ELR (cell line): ENCODE measurements at places on chromosomes 16 and 17.

DNA sequence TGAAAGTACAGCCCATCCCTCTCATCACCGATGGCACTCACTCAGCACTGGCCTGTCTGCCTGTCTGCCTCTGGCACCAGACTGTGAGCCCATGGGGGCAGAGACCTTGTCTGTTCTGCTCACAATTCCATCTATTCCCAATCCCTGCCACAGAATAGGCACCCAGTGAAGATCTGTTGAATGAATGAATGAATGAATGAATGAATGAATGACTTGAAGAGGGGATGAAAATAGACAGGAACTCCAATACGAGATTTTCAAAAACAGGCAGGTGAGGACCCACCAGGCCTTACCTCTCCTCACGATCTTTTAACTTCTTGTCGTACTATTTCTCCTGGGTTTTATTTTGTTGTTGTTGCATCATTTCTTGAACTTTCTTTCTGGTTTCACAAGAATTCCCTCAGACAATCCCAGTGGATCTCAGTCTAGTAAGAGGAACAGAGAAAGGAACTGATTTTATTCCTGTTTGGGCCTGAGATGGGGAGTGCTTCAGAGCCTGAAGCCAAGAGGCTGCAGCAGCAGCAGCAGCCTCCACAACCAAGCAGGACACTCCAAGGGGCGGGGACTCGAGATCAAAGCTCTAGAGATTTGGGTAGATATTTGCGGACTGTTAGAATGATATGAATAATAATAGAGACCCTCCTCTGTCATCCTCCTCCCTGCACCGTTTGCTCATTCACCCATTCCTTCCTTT is 17.7 kb downstream of the KRT9 start:
- DNase-seq, result no peak

DNA sequence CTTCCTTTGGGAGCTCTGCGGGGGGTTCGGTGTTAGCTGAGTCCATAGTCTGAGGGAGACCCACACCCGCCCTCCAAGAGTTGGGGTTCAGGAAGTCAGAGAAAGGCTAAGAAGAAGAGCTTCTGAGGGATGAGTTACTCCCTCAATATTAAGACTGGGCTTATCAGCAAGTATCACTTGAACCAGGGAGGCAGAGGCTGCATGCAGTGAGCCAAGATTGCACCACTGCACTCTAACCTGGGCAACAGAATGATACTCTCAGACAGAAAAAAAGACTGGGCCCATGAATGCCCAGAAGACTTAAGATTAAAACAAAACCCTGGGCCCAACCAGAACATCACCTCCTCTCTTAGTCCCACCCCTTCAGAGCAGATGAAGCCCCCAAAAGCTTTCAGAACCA is 6.0 kb downstream of the NKIRAS2 start:
- no peak for DNase-seq

DNA sequence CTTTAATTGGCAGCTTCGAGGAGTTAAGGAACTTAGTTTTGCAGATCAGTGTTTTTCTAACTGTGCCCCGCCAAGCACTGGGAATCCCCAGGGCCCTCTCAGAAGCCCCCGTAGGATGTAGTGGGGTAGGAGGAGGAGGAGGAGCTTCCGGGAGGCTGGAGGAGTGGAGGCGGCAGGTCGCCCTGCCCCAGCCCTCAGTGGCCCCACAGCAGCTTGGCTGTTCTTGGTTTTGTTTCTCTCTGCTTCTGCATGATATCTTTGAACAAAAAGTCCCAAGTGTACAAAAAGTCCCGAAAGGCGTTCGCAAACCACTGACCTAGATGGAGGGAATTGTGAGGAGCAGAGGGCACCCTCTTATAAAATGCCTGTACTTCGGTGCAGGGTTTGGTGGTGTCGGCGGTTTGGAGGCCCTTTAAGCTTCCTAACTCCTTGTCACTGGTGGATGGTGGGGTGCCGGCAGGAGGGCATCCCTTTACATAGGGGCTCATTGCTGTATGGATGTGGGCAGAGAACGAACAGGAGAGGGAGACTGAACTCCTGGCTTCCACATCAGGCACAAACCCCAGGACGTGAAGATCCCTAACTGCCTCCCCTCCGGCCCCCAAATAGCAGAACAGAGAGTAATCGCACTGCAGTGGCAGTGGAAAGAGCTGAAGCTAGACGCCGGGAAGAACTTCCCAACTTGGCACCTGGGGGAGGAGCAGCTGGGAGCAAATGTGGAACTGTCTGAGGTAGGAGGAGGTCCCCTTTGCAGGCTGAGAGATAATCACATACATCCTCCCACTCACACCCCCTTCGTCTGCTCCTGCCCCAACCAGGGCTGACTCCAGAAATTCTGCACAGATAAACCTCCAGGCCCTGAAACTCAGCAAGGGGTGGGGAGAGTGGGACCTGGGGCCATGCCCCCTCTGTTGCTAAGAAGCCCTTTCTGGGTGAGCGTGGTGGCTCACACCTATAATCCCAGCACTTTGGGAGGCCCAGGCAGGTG is 20.1 kb downstream of the EPOP start:
- no peak for DNase-seq

DNA sequence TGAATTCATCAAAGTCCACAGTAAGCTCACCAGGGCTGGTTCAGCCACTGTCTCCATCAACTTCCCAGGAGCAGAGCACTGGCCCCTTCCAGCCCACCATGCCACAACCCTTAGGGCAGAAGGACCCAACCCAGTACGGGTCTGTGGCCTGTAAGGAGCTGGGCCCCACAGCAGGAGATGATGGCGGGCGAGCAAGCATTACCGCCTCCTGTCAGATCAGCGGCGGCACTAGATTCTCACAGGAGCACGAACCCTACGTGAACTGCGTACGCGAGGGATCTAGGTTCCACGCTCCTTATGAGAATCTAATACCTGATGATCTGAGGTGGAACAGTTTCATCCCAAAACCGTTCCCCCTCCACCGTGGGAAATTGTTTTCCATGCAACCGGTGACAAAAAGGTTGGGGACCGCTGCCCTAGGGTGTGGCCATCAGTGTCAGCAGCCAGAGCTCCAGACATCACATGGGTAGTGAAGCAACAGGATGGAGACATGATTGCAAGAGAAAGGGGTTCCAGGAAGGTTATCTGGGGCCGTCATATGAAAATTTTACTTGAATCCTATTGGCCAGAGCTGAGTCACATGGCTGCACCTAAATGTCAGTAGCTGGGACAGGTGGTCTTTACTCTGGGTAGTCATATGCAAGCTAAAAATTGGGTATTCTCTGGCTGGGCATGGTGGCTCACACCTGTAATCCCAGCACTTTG is 12.4 kb upstream of the SLC25A19 start:
- no peak for DNase-seq

- DNase-seq, result no peak
Measured at GRCh38 chr16:61797296-61797795, 238.9 kb downstream of the CDH8 start.
